ENCODE measurements at places on chromosomes 1 and 21. TPM values are rescaled to one million over a fixed set of nuclear protein-coding genes. Genes with fewer than 3 reads are reported as not detected.

ACTA1 gene
- total RNA-seq: not detected

SLC22A15 gene
- 0.54 TPM for total RNA-seq

DNA sequence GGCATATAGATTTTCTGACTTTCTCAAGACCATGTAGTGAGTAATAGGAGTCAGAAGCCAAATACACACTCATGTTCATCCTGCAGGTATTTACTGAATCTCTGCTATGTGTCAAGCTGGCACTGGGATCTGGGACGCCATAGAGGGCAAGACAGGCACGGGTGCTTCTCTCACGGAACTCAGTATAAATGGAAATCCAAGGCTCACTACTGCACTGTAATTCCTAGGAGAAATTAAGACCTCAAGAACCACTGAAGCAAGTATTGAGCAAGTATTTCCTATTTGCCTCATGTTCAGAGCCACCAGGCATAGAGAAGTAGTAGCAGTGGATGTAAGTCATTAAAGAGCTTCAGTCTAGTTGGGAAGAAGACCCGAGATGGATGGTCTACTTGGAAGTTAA is 38.9 kb downstream of the EIF2D start:
- no peak for DNase-seq
- H3K4me1 ChIP-seq: peaks cover 94% of the 10 kb centered on the region
- no peaks in the 10 kb centered on the region for H3K27me3 ChIP-seq
- H3K27ac ChIP-seq: peak overlapping the region; percentile 99
- H3K4me3 ChIP-seq: peak overlapping the region; percentile 2

- no peak for DNase-seq
- peaks cover 13% of the 10 kb centered on the region for H3K27me3 ChIP-seq
- H3K4me1 ChIP-seq: peaks cover 5% of the 10 kb centered on the region
- peak overlapping the region; percentile 80 for H3K4me3 ChIP-seq
Measured at GRCh38 chr1:1348420-1349255, 580 bp downstream of the DVL1 start.

DNA sequence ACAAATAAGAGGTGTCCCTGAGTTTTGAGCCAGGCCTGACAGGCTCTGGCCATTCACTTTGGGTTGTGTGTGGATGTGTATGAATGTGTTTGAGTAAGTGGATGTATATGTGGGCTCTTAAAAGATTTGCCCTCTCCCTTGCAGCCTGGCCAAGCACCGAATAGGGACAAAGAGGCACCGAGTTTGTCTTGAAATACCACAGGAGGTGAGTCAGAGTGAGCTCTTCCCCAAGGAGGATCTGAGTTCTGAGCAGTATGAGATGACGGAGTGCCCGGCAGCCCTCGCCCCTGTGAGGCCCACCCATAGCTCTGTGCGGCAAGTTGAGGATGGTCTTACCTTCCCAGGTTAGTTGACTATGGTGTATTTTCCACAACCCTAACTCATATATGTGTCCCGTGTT is 19.0 kb downstream of the KDM4A start:
- H3K27me3 ChIP-seq: no peaks in the 10 kb centered on the region
- DNase-seq: no peak
- no peak overlapping the region for H3K4me3 ChIP-seq
- H3K4me1 ChIP-seq: peaks cover 9% of the 10 kb centered on the region
- peaks cover 33% of the 10 kb centered on the region for H3K36me3 ChIP-seq
- no peak overlapping the region for H3K27ac ChIP-seq

- H3K27ac ChIP-seq: no peak overlapping the region
- no peaks in the 10 kb centered on the region for H3K27me3 ChIP-seq
- peaks cover 23% of the 10 kb centered on the region for H3K36me3 ChIP-seq
- peaks cover 49% of the 10 kb centered on the region for H3K4me1 ChIP-seq
Measured at GRCh38 chr1:28070725-28071593, 17.5 kb downstream of the EYA3 start.

DNA sequence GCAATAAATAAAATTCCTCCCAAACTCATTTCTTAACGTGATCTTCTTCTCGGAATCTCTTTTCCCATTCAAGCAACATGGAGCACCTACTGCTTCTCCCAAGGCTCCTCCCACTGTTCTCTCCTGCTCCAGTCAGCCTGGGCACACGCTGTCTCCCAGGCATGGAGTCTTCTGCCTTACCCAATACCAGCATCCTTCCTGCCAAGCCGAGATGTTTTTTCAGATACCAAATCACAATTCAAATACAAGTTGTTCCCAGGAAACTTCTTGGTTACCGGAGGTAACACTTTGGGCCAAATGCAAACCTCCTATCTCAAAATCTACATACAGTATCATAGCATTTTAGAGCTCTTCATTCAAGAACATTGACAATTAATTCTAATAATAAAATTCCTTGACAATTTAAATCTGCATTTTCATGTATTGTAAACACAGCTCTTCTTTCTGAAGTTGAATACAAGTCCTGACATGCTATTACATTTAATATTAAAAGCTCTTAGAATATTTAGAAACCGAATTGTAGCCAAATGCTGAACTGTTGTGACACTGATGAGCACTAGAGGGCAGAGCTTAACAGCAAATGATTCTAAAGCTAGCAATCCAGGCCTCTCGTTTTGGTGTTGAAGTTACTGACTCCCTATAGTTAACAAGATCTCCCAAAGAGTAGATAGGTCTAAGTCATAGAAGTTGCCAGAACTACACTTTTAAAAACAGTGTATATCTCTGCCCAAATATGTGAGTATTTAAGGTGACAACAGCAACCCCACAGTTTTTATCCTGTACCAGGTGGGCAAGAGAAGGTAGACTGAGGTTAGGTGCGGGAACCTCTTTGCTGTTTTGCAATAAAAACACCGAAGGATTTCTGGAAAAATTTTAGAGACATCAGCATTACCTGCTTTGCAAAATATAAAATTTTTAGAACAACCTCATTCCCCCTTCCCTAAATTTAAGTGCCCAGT is 52.3 kb downstream of the BCAR3 start:
- peak; percentile 31 for DNase-seq
- no peak overlapping the region for H3K4me3 ChIP-seq
- H3K27me3 ChIP-seq: no peaks in the 10 kb centered on the region

DNA sequence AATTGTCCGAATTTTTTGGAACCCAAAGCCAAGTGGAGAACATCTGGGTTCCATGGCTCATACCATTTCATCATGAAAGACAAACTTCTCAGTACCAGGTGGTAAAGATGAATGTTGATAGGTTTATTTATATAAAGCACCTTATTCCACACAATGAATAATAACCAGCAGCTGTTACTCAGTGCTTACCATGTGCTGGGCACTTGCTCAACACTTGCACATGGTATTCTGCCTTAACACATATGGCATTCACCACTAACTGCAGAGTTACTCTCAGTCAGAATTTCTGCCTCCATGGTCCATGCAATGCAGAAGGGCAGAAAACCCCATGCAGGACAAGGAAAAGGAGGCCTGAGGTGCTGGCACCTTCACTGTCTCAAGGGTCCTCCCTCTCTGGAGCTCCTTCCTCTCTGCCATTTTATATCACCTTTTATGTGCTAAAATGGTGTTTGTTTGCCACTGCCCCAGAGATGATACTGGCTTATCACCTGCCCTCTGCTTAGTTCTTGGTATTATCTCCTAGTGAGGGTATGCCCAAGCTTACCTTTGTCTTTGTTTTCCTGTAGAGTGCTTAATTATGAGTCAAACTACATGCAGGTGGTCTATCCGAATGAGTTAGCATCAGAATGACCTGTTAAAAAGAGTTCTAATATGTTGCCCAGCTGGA is 76.7 kb upstream of the ZNF326 start:
- no peak overlapping the region for H3K27ac ChIP-seq
- H3K4me3 ChIP-seq: no peak overlapping the region
- DNase-seq: no peak
- peaks cover 13% of the 10 kb centered on the region for H3K4me1 ChIP-seq
- no peaks in the 10 kb centered on the region for H3K27me3 ChIP-seq

DNA sequence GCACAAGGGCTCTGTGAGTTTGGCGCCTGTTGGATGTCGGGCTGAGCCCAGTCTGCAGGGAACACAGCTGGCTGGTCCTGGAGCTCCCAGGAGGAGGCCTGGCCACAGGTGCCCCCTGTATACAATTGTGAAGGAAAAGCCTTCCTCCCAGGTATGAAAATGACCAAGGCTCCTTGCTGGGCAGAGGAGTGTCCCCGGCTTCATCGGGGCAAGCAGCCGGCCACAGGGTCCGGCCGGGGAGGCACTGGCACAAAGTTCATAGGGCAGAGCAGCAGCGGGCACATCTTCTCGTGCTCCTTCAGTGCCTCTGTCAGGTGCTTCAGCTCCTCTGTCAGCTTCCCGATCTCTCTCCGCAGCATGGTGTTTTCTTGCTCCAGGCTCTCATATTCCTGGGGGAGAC is 13.0 kb downstream of the BATF3 start:
- no peak overlapping the region for H3K4me3 ChIP-seq
- no peaks in the 10 kb centered on the region for H3K27me3 ChIP-seq
- H3K36me3 ChIP-seq: peaks cover 29% of the 10 kb centered on the region
- peaks cover 23% of the 10 kb centered on the region for H3K4me1 ChIP-seq

DNA sequence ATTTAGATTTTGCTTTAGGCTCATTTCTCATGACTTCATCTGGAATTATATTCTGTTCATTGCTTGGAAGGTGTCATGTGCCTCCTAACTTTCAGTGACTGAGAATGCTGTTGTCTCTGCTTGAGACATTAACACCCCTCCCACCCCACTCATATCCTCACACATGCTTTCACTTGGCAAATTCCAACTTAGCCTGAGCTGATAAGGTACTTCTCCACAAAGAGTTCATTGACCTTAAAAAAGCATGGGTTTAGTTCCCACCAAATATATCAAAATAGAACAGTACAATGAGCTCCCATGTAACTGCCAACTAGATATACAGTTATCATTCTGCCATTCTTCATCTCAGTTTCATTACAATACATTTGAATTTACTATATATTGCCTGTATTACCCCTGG is 576.5 kb upstream of the ADGRL2 start:
- H3K27me3 ChIP-seq: no peaks in the 10 kb centered on the region
- H3K27ac ChIP-seq: no peak overlapping the region
- no peak overlapping the region for H3K4me3 ChIP-seq
- H3K4me1 ChIP-seq: no peaks in the 10 kb centered on the region

PRR9 gene
- not detected for total RNA-seq

DNA sequence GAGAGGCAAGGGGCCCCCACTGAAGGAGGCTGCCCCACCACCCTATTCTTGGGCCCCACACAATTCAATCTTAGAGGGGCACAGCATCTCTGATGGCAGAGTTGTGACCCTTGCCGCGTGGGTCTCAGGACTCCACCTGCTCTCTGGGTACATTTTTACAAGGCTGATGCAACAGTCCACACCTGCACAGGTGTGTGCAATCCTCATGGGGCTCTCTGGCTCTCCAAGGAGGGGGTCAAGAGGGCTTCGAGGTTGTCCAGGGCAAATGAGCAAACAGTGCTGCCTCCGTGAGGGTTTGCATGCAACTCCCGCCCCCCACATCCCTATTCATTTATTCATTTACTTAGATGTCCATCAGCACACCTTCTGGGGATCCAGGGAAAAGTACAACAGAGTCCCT is 81.6 kb upstream of the IFFO2 start:
- H3K4me3 ChIP-seq: no peak overlapping the region
- H3K27ac ChIP-seq: no peak overlapping the region
- H3K4me1 ChIP-seq: peaks cover 3% of the 10 kb centered on the region
- no peaks in the 10 kb centered on the region for H3K27me3 ChIP-seq

RIMS3 gene
- total RNA-seq: 1.1 TPM

DNA sequence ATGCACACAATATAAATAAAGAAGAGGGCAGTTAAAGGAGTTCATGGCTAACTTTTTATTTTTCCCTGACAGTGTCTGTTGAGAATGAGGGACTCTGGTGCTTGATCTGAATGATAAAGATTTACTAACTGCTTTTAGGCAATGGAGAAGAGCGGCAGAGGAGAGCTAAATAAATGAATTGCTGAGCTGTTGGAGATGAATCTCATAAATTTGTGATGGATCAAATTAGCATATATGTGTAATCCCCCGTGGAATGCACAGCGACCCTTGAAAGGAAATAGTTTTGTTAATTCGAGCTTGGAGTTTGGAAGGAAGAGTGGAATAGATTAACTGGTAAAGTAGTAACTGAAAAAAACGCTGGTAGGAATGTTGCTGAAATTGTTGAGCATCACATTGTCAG is 40.2 kb downstream of the HMCN1 start:
- H3K4me1 ChIP-seq: no peaks in the 10 kb centered on the region
- DNase-seq: no peak
- H3K4me3 ChIP-seq: no peak overlapping the region
- no peak overlapping the region for H3K27ac ChIP-seq

GRCh38 chr1:183242556-183242955 is 56.5 kb downstream of the LAMC2 start:
- H3K36me3 ChIP-seq: no peaks in the 10 kb centered on the region
- no peak overlapping the region for H3K4me3 ChIP-seq
- no peak for DNase-seq
- H3K27me3 ChIP-seq: peaks cover 4% of the 10 kb centered on the region
- no peak overlapping the region for H3K27ac ChIP-seq

THEM5 gene
- not detected for total RNA-seq

DNA sequence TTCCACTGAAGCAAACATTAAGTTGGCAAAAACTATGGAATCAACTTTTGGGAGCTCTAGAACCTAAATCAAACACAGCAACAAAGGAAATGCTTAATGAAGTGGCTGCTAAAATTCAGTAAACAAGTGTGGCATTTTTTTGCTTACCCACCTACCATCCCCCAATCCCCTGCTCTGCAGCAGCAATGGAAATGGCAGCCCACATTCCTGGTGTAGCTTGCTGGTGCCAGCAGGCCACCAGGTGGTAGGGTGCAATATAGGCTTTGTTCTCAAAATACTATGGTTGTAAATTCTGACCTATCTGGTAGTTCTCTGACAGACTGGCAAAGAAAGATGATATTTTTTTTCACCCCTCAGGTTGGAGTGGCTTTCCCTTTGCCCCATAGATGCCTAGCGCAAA is 42.8 kb downstream of the SHCBP1L start:
- peaks cover 9% of the 10 kb centered on the region for H3K27me3 ChIP-seq
- H3K36me3 ChIP-seq: no peaks in the 10 kb centered on the region
- no peak overlapping the region for H3K4me3 ChIP-seq
- no peak for DNase-seq
